Epithelial cell of proximal tubule (primary cell): ENCODE measurements at places on chromosomes 2 and 18. TPM values are rescaled to one million over a fixed set of nuclear protein-coding genes. Genes with fewer than 3 reads are reported as not detected.

DNA sequence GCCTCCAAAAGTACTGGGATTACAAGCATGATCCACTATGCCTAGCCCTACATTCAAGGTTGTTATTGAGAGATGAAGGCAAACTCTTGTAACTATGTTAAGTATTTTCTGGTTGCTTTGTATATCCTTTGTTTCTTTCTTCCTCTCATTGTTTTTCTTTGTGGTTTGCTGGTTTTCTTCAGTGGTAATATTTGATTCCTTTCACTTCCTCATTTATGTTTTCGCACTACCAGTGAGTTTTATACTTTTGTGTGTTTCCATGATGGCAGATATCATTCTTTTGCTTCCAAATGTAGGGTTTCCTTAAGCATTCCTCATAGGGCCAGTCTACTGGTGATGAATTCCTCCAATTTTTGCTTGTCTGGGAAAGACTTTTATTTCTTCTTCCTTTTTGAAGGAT, 90.2 kb downstream of the NCK2 start:
- no peak for DNase-seq

GRCh38 chr2:147101941-147102790, 742.7 kb upstream of the ACVR2A start:
- DNase-seq, result no peak

GRCh38 chr2:221822416-221822815, 250.3 kb upstream of the EPHA4 start:
- no peak for DNase-seq

GRCh38 chr2:120720231-120720630, 15.4 kb upstream of the GLI2 start:
- DNase-seq, result no peak

- DNase-seq, result no peak
Measured at GRCh38 chr2:131076707-131077106, 16.6 kb downstream of the FAM168B start.

- DNase-seq, result peak; percentile 33
Measured at GRCh38 chr2:237026981-237027711, 58.5 kb upstream of the COPS8 start.

- DNase-seq, result no peak
Measured at GRCh38 chr2:224650815-224651439, 65.2 kb downstream of the CCDC195 start.

DNA sequence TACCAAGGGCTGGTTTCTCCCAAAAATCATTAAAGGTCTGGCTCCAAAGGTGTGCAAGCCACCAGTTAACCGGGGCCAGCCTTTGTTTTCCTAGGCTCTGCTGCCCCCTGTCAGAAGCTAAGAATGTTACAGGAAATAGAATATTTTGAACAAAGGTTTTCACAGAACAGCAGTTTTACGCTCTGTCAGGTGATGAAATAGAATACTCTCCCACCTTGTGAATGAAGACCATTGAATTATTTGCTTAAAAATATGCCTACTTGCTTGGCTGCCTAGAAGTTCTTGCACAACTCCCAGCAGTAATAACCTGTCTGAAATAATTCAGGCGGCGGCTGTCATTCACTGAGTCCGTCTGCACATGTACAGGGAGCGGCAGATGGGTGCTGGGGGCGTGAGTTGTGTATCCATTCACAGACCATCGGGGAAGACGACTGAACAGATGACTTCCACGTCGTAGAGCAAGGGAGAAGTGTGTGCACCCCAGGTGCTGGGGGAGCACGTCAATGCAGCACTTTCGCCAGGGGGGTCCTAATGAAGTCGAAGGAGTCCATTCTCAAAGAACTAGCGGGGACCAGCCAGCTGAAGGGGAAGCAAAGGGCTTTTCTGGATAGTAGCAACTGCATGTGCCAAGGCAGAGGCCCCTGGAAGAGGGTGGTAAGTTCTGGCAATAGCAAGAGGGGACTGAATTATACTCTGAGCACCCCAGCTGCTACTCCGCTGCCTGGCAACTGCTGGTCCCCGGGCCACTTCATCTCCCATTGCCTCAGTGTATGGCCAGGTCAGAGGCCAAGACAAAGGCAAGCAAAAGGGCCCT, 56.1 kb downstream of the SF3B1 start:
- DNase-seq, result peak; percentile 18

DNA sequence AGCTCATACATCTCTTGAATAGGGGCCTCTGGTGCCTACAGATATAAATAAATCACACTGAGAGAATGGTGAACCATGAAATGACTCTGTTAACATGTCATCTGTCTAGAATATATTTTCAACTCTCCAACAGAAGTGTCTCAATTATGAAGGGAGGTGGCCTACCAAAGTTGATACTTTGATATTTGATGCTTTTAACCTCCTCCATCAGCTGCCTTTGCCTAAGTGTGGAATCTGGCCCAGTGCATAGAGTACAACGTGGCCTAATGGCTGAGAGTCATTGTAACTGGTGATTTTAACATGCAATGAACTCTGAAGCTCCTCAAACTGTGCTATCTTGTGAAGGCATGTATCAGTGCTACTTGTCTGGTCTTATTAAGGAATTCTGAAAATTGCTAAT, 93.4 kb downstream of the MYO3B start:
- no peak for DNase-seq

- no peak for DNase-seq
Measured at GRCh38 chr2:220192994-220193753, 565.7 kb downstream of the SLC4A3 start.

- DNase-seq, result no peak
Measured at GRCh38 chr18:25842665-25843064, 247.7 kb downstream of the SS18 start.

GRCh38 chr18:62389761-62390481, 64.8 kb downstream of the TNFRSF11A start:
- DNase-seq, result no peak

DNA sequence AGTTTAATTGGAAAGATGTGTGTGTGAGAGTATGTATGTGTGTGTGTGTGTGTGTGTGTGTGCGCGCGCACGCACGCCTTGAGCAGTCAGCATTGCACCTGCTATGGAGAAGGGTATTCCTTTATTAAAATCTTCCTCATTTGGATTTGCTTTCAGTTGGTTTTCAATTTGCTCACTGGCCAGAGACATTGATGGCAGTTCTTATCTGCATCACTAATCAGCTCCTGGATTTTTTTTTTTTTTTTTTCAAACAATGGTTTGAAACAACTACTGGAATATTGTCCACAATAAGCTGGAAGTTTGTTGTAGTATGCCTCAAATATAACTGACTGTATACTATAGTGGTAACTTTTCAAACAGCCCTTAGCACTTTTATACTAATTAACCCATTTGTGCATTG, 48.0 kb downstream of the FEZ2 start:
- DNase-seq, result no peak

DNA sequence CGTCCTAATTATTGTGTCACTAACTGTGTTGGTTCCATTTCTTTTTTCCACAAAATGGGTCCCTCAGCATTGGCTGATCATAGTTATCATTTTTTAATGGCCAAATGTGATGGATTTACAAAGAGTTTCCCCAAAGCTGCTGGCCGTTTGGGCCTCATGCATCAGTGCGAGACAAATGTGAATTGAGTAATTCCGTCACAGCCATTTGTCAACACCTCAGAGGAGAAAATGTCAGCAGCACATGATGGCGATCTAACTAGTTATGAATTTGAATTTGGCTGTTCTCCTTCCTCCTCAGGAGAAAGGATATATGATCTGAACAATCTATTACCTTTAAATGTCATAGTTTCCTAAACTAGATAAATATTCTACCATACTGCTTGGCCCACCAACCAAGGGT, 54.9 kb upstream of the SP3 start:
- DNase-seq, result no peak

DNA sequence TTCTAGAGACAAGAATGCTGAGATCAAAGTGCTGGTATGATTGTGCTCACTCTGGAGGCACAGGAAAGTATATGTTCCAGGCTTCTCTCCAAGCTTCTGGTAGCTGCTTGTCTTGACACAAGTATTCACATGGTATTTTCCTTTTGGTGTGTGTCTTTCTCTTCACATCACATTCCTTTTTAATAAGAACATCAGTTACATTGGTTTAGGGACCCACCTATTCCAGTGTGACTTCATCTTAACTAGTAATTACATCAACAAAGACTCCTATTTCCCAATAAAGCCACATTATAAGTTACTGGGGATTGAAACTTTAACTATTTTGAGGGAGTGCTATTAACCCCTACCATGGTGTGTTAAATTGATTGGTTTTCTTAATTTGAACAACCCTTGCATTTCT, 119.1 kb downstream of the FSIP2 start:
- peak; percentile 64 for DNase-seq

DNA sequence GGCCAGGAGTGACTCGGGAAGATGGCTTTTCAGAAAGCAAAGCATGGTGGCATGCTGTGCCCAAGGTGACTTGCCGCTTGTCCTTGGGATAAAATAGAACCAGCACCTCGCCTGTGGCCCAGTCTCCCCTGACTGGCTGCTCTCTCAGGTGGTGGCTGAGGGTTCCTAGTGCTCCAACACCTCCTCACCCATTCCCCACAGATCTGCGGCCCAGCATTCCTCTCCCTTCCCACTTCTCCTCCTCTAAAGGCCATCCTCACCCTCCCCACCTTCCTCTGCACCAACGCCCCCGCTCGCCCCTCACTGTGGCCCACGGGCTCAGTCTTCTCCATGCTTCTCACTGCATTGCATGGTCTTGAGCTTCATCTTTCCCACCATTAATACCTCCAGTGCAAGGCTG, 132.4 kb downstream of the PXDN start:
- no peak for DNase-seq

DNA sequence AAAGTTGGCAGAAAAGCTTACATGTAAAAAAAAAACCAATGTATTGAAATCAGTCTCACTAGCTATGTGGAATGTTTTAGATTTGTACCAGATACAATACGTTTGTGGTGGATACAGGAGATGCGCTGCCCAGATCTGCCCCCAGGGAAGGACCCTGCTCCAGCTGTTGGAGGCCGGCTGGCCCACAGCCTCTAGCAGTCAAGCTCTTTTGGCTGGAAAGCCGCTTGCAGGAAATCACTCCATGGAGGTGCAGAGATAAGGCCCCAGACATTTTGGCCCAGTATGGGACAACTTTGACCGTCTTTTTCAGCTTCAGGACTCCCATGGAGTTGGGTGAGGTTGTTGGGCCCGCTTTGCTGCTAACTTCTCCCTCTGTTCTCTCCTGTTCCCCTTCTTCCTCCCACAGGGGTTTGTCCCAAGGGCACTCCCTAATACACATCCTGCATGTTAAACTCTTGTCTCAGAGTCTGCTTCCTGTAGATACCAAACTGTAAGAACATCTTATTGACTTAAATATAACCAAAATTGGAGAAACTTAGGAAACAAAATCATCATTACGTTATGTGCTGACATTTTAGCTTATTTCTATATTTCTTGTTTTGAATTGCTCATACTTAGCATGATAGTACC, 1.7 kb upstream of the QPCT start:
- no peak for DNase-seq

- DNase-seq, result no peak
Measured at GRCh38 chr18:384897-385296, 115.6 kb downstream of the COLEC12 start.

- no peak for DNase-seq
Measured at GRCh38 chr18:7417727-7418126, 149.4 kb upstream of the PTPRM start.

- no peak for DNase-seq
Measured at GRCh38 chr2:128277961-128278681, 40.5 kb downstream of the HS6ST1 start.

DNA sequence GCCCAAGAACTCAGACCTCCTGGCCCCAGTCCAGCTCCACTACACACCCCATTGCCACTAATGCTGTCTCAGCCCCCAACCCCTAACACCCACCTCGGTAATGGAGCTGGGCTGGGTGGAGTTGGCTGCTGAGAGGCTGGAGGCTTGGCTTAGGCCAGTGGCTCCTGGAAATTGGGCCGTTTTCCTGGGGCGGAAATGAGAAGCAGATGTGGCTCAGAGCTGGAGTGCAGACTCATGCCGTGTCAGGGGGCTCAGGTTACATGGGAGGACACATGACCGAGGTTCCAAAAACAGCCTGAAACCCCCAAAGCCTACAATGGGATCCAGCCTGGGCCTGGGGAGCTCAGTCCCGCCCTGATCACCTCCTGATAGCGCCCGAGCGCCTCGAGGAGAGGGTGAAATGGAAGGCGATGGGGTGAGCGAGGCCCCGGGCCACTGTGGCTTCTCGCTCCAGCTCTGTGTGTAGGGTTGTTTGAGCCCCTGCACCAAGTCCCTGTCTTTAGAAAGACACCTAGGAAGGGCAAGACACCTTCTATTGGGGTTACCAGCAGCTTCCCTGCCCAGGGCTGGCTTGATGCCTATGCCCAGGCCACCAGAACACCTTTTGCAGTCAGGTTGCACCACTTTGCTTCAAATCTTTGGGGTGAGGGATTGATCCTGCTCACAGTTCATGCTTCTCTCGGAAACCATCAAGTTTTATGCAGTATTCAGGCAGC, 175.7 kb upstream of the HAAO start:
- no peak for DNase-seq

- no peak for DNase-seq
Measured at GRCh38 chr2:238525990-238526389, 99.3 kb downstream of the ASB1 start.

DNA sequence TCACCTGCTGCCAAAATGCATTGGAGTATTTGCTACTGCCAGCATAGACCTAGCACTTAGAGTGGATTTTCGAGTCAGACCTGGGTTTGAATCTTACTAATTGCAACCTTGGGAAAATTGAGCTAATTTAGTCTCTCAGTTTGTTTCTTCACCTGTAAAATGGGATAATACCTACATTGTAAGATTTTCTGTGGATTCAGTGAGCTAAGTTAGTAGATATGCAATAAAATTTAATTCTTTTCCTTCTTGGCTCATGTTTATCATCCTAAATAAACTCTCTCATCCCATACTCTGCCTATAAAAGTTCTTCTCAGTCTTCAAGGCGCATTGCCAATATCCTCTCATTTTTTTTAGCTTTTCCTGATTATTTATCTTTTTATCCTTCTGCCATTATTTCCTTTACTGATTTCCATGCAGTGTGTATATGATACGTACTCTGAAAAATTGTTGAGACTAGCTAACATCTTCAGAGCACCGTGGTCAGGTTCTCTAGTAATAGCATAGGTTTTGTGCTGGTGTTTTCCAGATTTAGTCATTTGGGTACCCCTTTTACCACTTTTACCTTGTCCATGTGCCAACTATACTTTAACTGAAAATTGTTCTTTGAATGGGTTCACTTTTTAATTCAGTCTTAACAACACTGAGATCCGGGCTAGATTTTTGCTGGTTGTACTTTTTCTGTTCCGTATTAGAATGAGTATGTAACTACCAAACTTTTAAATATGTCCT, 7.3 kb downstream of the CEP192 start:
- no peak for DNase-seq

- DNase-seq, result no peak
Measured at GRCh38 chr2:122745603-122746002, 990.2 kb downstream of the TSN start.

The CASP10 gene
- 1.1 and 3.8 TPM in 2 replicates for total RNA-seq

The ELP2 gene
- 45.1 and 46.1 TPM in 2 replicates for total RNA-seq

The REG1B gene
- not detected in 2 replicates for total RNA-seq

The TMEM185B gene
- 30.4 and 32.6 TPM in 2 replicates for total RNA-seq

The GRP gene
- not detected in 2 replicates for total RNA-seq

The PLB1 gene
- total RNA-seq, result 1.2 and 2.1 TPM in 2 replicates

The MAB21L4 gene
- total RNA-seq, result 0.43 and 0.81 TPM in 2 replicates
